ENCODE measurements at places on chromosomes 16 and 17.

DNA sequence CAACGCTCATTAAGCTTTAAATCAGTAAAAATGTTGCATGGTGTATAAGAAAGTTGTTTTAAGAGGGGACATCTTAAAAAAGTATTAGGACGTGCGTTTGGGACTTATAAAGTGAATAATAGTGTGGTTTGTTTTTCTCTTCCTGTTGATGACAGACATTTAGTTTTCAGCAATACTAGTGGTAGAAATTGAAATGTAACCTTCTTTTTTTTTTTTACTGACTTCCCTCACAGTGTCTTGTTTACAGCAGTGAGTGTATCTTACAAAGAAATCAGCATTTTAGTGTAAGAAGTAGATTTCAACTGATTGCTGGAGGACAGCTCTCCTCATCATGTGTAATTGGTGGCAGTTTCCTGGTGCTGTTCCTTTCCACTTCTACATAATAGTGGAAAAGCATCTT lies 39.6 kb downstream of the CYLD start:
- no peak for DNase-seq

- no peak for DNase-seq
Measured at GRCh38 chr16:73418691-73419090, 370.8 kb upstream of the ZFHX3 start.

DNA sequence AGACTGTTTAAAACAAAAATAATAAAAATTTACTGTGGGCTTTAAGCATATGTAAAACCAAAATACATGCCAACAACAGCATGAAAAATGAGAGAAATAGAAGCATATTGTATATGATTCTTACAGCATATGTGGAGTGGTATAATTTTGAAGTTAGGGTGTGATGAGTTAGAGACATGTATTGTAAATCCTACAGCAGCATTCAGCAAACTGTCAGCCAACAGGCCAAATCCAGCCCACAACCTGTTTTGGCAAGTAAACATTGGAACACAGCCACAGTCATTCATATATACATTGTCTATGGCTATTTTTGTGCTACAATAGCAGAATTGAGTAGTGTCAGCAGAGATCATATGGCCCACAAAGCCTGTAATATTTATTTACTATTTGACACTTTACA lies 42.3 kb downstream of the ZNF18 start:
- DNase-seq = no peak

- no peak for DNase-seq
Measured at GRCh38 chr17:62666801-62667591, 39.5 kb downstream of the MRC2 start.

DNA sequence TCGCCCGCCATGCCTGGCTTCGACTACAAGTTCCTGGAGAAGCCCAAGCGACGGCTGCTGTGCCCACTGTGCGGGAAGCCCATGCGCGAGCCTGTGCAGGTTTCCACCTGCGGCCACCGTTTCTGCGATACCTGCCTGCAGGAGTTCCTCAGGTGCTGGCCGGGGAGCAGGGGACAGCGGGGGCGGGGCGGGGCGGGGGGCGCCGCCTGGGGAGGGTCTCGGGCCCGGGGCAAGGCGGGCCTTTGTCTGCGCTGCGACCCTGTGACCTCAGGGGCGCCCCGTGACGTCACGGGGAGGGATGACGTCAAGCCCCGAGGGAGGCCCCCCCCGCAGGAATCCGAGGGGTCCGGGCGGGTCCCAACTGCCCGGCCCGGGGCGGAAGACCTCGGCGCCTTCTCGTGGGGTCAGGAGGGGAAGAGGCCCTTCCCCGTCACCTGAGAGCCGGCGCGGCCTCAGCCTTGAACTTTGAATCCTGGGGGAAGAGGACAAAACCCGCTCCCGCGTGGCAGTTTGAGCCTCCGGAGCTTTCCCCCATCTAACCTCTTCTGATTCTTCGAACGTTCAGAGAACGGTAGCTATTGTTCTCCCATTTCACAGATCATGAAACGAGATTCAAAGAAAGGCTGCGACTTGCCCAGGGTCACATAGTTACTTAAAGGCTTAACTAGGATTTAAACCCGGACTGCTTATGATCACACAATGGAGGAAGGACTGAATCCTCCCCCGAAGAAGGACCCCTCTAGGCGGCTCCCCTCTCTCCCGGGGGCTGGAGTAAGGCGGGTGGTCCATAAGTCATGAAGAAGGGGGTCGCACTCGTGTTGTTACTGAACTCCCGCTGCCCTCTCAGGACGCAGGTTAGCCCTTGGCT lies 527 bp downstream of the TRAF4 start:
- peak; percentile 42 for DNase-seq

DNA sequence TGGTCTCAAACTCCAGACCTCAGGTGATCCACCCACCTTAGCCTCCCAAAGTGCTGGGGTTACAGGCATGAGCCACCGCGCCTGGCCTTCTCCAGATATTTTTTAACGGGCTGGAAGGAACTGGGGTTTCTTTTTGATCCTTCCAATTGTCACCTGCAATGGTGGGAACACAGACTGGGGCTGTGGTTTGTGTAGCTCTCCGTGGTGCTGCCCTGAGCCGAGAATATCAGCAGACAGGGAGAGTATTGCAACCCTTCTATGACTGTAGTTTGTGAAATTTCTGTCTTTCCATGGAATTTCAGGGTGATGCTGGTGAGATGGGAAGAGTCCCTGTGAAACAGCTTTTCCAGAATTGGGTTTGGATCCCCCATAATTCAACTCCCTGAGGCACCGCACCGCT lies 263.5 kb downstream of the ENGASE start:
- no peak for DNase-seq

GRCh38 chr17:75641343-75641742 lies 8.1 kb downstream of the SMIM5 start:
- no peak for DNase-seq

DNA sequence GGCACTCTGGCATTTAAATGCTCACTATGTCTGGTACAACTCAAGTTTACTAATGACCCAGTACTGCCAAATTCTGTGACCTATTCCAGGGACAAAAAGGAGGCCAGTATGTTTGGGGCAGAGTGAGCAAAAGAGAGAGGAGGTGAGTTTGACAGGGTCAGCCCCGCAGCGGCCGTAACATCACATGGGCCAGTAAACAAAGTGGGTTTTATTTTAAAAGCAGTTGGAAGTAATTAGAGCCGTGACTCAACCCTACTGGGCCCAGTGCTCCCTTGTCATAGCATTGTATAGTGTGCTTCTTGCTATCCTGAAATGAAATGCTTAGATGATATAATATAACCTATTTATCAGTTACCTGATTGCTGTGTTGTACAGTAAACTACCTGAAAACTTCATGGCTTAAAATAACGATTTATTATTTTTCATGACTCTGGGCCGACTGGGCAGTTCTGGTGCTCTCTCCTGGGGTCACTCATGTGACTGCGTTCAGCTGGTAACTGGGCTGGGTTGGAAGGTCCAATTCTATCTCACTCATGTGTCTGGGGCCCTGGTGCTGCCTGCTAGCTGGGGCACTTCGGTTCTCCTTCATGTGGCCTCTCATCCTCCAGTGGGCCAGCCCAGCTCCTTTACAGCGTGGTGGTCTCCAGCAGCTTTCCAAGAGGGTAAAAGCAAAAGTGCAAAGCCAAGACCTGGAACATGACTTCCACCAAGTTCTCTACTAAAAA lies 27.4 kb downstream of the IQCK start:
- DNase-seq = no peak

DNA sequence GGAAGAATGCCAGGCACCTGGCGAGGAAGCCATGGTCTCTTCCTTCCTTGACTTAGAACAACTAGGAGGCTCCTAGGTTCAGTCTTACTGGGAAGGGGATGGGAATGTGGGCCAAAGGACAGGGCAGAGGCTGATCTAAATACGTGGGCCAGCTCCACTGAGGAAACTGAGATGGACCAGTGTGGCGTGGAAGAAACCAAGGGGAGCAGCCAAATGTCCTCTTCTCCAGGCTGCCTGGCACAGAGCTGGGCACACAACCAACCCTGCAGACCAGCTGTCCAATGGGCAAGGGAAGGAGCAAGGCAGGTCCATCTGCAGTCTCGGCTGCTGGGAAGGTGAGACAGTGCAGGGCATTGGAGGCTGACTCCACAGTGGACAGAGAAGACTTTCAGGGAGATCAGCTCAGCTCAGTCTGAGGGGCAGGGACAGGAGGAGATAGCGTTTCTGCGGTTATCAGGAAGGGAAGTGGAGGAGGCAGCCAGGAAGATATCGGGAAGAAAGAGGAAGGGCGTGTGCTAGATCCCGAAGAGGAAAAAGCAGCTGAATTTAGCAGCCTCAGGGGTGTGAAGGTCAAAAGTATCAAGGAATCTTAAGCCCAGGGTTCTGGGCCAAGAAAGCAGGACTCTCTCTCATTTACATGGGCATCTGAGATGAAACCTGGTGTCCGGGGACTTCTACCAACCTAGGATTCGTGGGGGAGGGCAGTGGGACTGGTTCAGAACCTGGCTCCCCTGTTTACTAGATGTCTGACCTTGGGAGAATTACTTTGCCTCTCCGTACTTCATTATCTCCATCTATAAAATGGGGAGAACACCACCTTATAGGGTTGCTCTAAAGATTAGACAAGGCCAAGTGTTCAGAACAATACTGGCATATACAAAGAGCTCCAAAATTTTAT lies 1.8 kb downstream of the KIFC3 start:
- no peak for DNase-seq

DNA sequence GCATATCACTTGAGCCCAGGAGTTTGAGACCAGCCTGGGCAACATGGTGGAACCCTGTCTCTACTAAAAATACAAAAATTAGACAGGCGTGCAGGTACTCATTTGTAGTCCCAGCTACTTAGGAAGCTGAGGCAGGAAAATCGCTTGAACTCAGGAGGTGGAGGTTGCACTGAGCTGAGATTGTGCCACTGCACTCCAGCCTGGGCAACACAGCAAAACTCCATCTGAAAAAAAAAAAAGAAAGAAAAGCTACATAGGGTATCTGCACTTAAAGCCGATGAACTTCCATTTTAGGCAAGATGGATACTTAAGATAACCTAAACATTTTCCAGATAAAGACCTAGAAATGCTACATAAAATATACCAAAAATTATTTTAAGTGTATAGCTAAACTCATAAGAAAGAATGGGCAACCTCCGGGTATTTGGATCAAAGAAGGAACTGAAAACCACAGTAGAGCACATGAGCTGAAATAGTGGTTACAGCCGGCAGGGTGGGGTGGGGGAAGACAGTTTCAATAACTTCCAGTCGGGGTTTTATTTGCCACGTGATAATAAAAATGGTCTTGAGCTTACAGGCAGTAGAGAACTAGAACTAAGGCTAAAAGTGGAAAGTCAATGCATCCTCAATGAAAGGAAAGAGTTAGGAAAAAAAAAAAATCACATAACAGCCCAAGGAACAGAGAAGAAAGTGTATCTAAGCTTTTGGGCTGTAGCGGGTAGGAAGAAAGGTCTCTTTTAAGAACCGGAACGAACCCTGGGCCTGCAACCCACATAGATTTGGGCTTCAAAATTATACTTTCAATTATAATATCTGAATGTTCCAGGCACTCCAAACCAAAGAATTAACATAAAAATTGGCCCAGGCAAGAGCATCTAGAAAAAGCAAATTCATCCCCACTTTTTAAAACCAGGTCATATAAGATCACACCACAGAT lies 53.1 kb downstream of the CFDP1 start:
- peak; percentile 53 for DNase-seq
